Activated CD8-positive, alpha-beta T cell treated with anti-CD3 and anti-CD28 coated beads, Interleukin-2, amount 10 ng/mL, durations not matched to agents 7 days and 5 days (primary cell): ENCODE measurements at places on chromosomes 4 and X.

GRCh38 chrX:151790481-151791160 lies 56.1 kb downstream of the CNGA2 start:
- no peak for DNase-seq

GRCh38 chr4:82905205-82905604 lies 4.7 kb downstream of the THAP9 start:
- DNase-seq = peak; percentile 68

GRCh38 chrX:110284159-110284558 lies 33.7 kb downstream of the AMMECR1 start:
- no peak for DNase-seq

DNA sequence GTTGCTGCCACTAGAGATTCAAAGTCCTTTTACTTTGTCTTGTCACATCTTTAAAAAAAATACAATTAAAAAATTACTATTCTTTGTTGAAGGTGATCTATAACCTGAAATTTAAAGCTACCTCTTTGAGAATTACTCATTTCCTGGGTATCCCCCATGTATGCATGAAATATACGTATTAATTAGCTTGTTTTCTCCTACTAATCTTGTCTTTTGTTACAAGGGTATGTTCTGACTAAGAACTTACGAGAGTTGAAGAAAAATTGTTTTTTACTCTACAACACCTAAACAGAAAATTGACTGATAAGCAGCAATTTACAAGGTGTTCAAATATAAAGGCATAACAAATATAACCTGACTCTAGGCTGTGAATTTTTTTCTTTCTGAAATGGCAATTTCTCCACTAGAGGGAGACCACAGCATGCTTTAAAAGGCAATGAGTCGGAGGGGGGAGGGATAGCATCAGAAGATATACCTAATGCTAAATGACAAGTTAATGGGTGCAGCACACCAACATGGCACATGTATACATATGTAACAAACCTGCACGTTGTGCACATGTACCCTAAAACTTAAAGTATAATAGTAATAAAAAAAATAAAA lies 249.6 kb downstream of the OPHN1 start:
- no peak for DNase-seq

DNA sequence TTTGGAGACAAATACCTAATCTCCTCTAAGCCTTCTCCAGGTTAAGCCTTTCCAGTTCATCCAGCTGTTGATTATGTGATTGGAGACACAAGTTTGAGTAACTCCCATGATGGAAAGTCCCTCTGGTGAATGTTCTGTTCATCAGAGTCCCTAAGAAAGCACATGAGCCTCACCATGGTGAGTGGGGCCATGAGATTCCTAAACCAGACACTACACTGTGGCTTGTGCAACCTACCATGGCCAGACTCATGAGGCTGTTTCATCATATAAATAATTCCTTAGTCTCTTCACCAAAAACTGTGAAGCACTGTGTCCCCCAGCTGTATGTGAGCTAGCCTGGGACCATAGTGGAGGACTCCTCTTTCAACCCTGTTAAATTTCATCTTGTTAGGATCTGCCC lies 14.4 kb downstream of the PKD2 start:
- DNase-seq = no peak

DNA sequence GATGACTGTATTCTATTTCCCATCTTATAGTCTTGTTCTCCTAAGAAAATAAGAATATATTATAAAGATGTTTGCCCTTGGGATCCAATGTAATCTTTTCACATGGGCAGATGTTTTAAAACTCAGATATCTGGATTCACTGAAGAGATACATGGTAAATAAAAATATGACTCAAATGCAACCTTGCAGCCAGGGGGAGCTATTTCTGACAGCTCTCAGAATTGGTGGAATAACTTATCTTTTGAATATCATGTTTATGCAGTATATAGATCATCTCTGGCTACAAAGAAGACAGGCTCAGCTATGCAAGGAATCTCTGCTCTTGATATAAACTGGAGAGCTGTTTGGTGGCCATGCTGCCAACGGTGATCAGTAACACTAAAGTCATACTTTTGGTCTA lies 274.7 kb downstream of the GLUD2 start:
- DNase-seq = no peak

DNA sequence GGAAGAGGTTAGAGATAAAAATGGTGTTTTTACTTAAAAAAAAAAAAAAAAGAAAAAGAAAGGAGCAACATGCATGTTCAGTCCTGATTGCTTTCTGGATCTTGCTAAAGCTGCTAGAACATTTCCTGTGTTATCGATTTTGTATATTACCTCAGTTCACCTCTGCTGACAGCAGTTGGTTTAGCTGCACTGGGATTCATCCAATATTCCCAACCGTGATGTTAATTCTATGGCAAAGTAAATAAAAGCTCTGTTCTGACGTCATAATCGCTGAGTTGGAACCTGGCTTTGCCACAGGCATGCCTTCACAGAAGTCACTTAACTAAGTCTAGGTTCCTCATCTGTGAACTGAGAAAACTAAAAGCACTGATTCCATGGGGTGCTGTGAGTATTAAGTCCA lies 90.7 kb upstream of the SORBS2 start:
- no peak for DNase-seq

DNA sequence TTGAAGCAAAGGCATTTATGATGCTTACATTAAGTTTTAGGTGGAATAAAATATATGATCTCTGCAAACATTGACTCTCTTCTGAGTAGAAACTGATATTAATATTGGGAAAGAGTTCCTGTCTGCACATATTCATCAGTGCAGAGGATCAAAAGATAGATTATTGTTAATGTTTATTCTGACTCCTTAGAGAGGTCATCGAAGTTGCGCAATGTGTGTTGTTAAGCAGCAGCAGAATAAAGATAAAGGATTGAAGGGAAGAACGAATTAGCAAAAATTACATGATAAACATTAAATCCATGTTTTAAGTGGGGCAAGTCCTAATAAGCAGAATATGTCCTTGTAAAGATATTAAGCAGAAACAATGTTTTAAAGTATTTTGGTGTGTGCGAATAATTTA lies 72.6 kb upstream of the MBNL3 start:
- DNase-seq = no peak
